ENCODE measurements at places on chromosomes 3 and 15.

DNA sequence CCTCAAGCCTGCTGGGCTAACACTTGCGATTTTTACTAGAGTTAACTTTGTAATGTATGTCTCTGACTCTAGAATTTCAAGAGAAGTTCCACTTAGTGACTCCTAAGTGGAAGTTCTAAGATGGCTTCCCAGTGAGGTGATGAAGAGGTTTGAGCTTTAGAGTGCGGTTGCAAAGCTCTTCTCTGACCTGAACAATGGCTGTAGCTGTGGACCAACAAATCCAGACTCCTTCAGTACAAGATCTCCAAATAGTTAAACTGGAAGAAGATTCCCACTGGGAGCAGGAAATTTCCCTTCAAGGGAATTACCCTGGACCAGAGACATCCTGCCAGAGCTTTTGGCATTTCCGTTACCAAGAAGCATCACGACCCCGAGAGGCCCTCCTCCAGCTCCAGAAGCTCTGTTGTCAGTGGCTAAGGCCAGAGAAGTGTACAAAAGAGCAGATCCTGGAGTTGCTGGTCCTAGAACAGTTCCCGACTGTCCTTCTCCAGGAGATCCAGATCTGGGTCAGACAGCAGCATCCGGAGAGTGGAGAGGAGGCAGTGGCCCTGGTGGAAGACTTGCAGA lies 22.3 kb downstream of the WDR73 start:
- DNase-seq = no peak

GRCh38 chr15:45653702-45654424 lies 19.0 kb downstream of the SQOR start:
- no peak for DNase-seq

- DNase-seq = no peak
Observed at GRCh38 chr3:41898631-41899030, 63.3 kb downstream of the ULK4 start.

- no peak for DNase-seq
Observed at GRCh38 chr3:114119776-114120175, 59.1 kb downstream of the DRD3 start.

- DNase-seq = no peak
Observed at GRCh38 chr3:133805384-133805701, 272 bp upstream of the SRPRB start.

DNA sequence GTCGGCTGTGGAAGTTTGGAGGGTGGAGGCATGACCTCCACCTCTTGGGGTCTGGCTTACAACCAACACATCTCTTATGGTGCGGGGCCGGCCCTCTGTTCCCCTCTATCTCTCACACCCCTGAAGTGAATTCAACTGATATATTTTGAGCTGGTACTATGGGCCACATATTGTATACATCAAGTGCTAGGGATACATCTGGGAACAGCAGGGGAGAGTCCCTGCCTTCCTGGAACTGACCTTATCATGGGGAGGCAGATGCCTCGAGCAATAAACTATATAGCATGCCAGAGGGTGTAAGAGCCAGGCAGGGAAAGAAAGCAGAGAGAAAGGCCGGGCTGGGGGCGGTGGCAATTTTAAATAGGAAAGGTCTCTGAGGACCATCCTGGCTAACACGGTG lies 60.4 kb upstream of the TRPM1 start:
- no peak for DNase-seq

GRCh38 chr3:186965141-186965879 lies 35.0 kb downstream of the ST6GAL1 start:
- no peak for DNase-seq

Data from NT2/D1 (cell line).